ENCODE measurements at places on chromosomes 7 and 10.
A peak's percentile ranks its signal among the peaks of the same experiment; 100 is the strongest.

DNA sequence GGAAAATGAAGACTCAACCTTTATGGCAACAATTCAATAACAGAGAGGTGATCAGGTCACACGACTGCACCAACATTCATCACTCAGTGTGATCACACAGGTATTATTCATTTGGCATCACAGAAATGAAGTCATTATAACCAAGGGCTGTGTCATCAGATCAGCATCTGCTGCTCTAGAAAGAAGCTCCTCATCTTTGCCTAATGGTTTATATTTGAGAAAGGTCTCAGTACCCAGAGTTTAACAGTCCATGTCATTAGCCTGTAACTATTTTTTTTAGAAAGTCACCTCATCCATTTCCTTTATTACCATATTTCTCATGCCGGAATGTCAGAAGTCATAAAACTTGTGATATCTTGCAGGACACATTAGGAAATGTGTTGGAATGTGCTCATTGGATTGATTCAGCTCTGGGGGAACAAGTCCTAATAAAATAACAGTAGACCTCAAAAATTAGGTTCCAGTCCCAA, 45.1 kb upstream of the PRKG1 start:
- no peak for DNase-seq

- no peak for DNase-seq
Measured at GRCh38 chr10:96978621-96979154, 146.6 kb downstream of the LCOR start.

- DNase-seq = no peak
Measured at GRCh38 chr7:104978460-104978859, 35.5 kb upstream of the KMT2E start.

- DNase-seq = no peak
Measured at GRCh38 chr10:42865716-42866114, 83.1 kb downstream of the BMS1 start.

DNA sequence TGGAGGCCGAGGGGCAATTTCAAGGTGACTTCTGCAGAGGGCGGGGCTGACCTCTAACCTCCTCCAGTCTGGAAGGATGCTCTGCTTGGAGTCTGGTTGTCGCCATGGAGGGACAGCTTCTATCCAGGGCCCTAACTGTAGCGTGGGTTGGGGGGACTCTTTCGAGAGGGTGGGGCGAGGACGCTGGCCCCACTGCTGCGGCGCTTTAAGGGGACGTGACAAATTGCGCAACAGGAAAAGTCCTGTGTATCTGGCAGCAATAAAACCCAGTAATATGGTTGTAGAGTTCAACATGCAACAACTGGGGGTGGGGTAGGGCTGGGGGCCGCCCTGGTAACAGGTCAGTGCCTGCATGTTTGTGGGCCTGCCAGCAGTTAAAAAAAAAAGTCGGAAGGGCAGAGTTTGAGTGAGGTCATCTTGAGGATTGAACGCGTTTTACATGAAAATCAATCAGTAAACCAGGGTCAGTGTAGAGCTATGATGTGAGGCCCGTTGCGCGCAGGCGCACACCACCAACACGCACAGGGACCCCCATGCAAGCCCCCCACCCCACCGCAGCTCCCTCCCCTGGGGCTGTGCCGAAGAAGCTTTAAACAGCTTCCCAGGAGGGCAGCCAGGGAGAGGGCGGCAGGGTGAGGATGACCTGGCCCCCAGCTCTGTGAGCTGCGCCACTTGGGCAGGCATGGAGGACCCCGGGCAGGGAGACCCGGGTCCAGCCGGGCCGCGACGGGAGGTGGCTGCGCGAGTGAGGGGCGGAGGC, 4.3 kb downstream of the SHH start:
- peak; percentile 87 for DNase-seq

GRCh38 chr7:85890244-85890811, 703.5 kb upstream of the SEMA3D start:
- peak; percentile 26 for DNase-seq

DNA sequence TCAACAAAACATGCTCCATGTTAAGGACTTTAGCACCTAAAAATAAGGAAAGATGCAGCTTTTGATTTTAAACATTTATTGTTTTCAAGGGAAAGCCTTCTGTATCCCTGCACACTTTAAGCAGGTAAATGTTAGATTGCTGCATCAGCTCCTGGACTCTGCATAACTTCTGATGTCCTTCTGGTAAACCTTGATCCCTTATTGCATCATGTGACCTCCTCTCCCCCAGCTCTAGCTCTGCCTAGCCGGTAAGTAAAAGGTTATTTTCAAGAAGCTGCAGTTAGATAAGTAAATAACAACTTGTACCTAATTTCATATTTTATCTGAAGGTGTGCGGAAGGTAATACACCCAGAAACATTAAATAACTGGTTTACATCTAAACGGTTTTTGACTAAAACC, 37.5 kb downstream of the PDK4 start:
- DNase-seq = no peak

DNA sequence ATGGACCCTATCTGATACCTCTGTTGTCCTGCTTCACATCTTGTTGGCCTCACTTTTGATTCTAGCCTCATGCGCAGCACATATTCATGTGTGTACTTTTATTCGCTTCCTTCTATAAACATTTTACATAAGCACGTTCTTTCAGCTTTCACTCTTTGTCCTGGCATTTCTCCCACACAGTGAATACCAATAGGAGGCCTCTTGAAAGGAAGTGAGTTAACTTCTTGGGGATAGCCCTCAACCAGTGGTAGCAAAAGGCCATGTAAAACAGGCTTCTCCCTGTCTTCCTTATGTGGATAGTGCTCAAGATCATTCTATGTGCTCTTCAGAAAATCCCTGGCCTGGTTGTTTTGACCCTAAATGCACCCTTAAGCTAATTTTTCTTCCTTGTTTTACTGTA, 633.9 kb upstream of the MBL2 start:
- no peak for DNase-seq
